ENCODE measurements at places on chromosomes 7 and 10.

DNA sequence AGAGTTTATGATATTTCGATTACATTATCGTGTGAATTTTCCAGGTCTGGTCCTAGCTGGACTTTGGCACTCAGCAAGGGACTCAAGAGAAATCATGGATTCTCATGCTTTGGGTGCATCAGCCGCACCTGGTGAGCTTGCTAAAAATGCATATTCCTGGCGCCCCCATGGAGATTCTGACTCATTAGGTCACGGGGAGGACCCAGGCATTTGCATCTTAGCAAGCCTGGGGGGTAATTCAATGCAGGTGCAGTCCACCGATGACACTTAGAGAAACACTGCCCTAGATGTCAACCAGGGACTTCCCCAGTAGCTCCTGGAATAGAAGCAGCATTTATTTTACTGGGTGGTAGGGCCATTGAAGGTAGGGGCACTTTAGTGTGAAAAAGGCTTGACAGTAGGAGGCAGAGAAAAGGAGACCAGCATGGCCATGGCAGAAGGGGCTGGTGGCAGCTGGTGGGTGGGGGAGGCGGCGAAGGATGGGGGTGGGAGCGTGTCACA lies 29.9 kb upstream of the PDCD4 start:
- DNase-seq = no peak

DNA sequence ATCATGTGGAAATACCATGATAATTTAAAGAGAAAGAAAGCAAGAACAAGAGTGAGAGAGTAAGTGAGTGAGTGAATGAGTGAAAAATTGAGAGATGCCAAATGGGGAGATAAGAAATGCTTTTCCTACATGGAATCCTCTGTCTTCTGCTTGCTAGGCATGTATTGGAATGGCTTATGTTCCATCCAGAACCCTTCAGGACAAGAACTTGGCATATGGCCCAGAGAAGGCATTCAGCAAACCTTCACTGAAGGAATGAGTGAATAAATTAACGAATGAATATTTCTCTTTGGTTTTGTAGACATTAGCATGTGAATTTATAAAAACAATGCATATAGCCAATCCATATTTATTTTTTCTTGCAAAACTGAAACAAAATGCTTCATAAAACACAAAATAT lies 162.2 kb downstream of the LRRTM3 start:
- DNase-seq = no peak

- DNase-seq = no peak
Observed at GRCh38 chr10:76769582-76769981, 868.0 kb downstream of the KCNMA1 start.

DNA sequence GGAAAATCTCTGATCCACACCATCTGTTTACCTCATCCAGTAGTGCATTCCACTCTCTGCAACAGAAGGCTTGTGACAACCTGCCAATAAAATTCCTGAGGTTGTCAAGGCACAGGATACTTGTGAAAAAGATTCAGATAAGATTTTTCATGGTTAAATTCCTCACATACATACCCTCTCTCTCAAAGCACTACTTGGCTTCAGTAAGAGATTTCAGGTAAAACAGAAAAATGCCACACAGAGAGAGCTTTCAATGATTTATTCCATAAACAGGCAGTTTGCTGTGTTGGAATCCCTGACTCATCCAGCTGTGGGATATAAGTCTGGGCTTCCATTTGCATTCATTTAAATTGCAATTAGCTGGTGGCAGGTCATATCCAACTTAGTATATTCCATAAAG lies 99.7 kb upstream of the CAV2 start:
- DNase-seq = no peak

DNA sequence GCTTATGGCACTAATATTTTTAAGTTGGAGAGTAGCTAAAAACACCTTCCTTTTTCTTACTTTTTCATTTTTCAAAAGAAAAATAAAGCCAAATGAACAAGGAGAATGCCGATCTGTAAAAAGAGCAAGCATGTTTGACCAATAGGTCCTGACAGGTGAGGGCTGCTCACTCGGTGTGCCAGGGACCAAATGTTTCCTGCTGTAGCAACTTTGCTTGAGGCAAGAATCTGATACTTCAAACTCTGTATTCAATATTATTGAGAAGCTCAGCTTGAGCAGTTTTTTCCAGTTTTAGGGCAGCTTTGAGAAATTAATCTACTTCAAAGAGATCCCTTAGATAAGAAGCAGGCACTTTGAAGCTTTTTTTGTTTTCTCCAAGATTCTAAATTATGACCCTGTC lies 298.1 kb downstream of the BICC1 start:
- DNase-seq = no peak

DNA sequence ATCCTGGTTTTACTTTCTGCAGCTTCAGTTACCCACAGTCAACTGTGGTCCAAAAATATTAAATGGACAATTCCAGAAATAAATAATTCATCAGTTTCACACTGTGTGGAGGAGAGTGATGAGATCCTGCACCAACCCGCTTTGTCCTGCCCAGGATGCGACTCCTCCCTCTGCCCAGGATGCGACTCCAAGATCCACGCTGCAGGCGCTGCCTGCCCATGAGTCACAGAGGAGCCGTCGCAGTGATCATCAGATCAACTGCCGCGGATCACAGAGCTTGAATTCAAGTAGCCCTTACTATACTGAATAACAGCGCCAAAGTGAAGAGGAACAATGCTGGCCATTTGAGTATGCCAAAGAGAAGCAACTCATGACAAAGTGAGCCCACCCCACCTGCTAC lies 61.5 kb downstream of the GRB10 start:
- DNase-seq = no peak

DNA sequence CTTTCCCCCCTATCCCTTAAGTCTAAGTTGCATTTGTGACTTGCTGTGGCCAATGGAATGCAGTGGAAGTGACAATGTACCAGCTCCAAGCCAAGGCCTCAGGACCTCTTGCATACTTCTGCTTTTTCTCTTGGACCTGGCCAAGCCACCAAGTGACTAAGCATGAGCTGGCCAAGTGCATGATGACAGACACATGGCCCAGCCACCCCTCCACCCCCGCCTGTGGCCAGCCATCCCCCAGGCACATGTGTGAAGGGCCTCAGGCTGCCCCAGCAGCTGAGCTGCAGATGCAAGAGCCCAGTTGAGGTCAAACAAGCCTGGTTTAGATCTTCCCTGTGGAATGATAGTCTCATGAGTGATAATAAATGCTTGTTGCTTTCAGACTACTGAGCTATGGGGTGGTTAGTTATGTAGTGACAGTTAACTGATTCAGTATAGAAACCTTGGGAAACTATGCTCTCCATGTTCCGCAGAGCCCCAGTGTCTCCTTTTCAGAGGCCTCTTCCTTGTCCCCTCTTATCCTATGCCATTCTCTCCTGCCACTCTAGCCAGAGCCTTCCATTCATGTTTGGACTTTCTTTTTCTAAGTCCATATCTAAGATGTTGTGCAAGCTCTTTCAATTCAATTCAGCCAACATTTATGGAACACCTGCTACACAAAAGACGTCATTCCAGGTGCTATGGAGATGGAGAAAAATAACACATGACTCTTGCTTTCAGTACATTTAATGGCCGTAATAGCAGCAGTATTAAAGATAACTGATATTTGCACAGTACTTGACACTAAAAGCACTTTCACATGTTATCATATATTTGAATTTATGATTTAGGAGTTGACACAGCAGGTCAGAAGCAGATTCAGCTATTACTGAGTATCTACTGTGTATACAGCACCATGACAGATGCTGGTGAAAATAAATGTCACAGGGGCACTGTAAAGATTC lies 55.5 kb upstream of the LOXL4 start:
- no peak for DNase-seq

DNA sequence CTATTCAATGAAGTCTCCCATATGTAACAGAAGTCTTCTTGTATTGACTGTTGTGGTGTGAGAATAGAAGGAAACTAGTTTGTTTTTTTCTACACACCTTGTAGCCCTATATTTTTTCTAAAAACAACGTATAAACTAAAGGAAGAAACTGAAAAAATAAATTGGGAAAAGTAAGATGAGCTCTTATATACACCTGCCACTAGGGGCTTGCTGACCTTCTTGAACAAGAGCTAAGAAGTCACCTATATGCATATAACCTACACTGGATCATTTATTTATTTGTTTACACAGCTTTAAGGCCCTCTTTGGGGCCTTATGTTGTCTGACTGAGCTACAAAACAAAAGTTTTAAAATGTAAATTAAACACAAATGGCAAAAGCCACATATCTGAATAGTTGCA lies 383.0 kb downstream of the HPSE2 start:
- no peak for DNase-seq

GRCh38 chr7:27367933-27368549 lies 125.4 kb downstream of the EVX1 start:
- no peak for DNase-seq

DNA sequence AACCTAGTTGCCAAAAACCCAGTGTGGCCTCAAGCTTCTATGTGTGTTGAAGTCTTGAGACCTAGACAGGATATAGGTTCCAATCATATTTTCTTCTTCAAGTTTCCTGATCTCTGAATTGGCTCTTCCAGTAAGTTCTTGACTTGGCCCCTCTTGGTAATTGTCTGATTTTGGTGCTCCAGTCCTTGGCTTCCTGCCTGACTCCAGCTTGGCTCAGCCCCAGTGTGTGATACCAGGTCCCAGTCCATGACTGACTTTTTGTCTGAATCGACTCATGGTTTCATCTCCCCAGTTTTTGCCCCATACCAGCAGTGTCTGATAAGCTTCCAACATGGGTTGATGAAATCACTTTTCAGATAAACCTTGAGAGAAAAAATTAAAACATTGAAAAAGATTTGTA lies 72.3 kb downstream of the FAS start:
- DNase-seq = no peak

DNA sequence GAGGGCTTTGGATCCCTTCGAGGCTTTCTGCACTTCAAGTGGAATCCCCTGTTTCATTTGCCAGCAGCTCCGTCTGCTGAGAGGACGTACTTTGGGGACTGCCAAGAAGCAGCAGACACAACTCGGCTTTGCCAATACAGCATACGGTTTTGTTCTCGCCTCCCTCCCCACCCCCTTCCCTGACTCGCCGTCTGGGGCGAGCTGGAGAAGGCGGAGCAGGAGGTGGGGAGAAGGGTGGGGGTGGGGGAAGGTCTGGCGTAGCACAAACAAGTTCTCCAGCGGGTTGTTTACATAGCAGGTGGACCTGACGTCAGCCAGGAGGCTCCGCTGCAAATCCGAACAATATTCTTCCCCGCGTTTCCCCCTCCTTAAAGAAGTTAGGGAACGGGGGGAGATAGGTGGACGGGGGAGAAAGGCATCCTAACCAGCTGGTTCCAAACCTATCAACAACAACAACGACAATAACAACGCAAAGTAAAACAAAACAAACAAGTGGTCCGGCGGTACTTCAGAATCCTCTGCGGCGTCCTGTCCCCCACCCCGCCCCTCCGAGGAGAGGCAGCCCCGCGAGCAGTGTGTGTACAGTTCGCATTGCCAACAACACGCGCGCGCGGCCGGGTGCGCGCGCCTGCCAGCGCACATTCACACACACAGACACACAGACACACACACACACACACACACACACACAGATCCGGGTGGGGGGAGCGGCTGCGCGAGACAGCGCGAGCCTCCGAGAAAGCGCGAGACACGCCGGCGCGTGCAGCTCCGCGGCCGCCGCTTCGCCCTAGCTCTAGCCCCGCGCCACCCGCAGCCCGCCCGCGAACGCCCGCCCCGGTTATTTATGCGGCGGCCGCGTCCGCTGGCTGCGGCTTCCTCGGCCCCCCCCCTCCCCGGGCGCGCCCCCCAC lies 167.0 kb upstream of the PPP1R3A start:
- no peak for DNase-seq

GRCh38 chr7:41052201-41052600 lies 650.7 kb downstream of the INHBA start:
- DNase-seq = no peak

DNA sequence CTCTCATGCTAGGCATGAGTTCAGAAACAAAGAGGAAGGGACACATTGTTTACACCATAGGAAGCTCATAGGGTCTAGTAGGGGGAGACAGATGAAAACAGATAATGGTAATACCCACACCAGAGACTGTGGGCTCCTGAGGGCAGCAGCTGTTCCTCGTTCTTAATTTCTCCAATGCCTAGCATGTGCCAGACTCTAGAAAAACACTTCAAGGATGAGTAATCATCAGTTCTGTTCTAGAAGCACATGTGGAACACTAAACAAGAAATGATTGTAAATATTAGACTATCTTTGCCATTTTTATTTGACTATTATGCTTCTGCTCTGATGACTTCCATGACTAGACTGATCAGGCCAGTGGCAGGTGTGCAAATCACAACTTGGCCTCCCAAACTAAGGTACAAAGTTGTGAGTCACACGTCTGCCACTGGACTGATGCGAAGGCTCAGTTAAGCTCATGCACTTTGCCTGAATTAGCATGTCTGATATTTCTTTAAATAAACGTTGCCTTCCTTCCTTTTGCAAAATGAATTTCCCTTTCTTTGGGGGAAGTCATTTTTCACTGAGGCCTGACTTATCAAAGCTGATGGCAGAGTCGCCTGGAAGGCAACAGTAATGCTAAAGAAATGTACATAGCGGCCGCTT lies 89.2 kb upstream of the FGL2 start:
- DNase-seq = no peak

DNA sequence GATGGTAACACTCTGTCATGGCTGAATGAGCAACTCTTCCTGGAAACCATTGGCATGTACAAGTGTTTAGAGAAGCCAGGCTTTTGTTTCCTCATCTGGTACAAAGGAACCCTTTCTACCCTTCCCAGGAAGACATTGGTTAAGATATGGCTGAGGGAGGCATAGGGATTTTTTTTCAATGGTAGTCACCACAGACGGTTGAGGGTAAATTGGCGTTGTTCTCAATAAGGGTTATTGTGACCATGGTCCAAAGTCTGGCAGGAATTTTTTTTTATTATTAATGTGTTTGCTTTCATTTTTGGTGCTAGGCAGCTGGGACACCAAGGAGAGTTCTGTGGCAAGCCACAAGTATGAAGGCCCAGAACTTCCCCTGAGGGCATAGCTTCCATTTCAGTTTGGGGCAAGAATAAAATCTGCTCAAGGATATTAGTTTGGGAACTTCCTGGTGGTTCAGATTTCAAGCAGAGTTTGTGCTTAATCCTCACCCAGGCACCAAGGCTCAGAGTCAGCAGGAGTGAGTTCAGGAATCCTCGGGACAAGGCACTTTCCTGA lies at the start of gene PLEKHS1:
PLEKHS1 (plus strand) TSS at position 502 of the 552 bp plus-strand sequence. CDS start 3,596 bp downstream, outside the sequence.
- no peak for DNase-seq

DNA sequence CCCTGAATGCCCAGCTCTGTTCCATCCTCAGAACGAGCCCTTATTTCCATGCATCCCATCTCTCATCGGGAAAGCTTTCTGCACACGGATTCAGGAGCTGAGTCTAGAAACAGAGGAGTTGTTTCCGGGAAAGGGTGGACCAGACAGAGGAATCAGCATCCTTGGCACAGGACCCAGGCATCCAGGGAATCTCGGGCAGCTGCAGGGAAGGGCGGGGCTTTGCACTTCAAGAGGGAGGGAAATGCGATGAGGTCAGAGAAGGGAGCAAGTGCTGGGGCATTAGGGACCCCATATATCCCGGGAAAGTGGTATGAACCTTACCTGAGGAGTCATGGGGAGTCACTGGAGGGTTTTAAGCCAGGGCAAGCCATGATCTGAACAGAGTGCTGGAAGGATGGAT lies 68.5 kb downstream of the NPTX2 start:
- DNase-seq = no peak

DNA sequence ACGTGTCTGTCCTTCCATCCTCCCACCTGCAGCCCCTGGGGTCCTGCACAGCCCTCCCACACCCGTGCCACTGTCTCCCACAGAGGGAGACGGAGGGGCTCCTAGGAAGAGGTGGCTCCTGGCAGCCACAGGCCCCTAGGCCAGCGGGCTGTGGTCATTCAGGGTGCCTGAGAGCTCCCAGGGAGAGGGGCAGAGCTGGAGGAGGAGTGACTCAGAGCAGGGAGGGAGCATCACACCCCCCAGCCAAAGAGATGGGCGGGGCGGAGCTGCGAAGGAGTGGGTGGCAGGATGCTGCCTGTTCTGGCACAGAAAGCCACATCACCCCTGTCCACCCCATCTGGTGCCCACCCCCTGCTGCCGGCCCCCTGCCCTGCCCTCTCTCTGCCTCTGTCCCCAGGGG lies 50.5 kb downstream of the STK32C start:
- DNase-seq = peak; percentile 21
